ENCODE measurements at places on chromosomes 4 and X. TPM values are rescaled to one million over a fixed set of nuclear protein-coding genes. Genes with fewer than 3 reads are reported as not detected.

SPANXN3 gene
- not detected for total RNA-seq

GRCh38 chr4:55218041-55218440 lies 92.6 kb upstream of the KDR start:
- no peak for DNase-seq

- no peak for DNase-seq
These were observed 42.1 kb downstream of the HMX1 start for GRCh38 chr4:8829584-8829983.

DNA sequence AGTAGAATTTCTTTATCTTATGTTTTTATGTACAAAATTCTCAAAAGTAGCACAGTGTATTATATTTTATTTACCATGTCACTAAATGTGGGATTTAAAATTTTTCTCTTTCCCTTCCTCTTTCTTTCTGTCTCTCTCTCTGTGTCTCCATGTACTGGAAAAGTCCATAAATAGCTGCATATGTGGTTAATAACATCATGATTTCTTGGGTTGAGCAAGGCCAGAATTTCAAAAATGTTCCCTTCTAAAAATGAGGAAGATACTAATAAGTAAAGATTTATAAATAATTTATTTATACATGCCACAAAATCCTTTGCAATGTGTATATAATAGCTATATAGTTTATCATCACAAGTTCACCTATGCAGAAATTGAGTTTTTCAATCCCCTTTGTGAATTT lies 29.1 kb upstream of the DKK2 start:
- DNase-seq: no peak

DNA sequence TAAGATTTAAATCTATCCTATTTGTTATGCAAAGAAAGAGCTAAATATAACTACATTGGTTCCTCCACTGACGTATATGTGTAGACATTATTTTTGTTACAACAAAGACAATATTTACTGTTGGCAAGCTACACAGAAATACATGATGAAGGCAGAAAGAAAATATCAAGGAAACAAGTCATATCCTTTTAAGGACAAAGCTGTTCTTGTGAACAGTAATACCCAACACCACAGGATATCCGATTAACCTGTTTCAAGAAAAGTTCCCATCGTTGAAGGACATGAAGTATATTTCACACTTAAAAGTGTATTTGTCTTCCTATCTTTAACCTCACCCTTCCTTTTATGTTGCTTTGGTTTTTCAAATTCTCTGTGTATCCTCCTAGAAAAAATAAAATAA lies 235.8 kb upstream of the AADAT start:
- DNase-seq: no peak

- no peak for DNase-seq
These were observed 22.2 kb downstream of the CYBB start for GRCh38 chrX:37802028-37802427.

DNA sequence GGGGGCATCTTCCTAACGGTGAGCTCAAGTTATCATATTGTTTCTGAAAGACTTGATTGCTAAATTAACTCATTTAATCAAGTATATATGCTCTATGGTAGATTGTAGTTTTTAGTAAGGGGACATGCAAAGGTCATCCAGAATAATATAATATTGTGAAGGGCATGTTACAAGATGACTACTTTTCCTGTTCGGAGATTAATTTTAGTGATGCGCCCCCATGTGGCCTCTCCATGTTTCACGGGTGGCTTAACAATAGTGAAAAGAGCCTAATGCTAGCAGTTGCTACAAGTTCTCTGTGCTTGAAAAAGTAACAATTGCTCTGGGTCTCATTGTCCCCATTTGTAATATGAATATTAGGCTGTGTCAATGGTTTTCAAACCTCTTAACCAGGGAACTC lies 12.2 kb downstream of the SMPX start:
- DNase-seq: no peak

GRCh38 chr4:137509855-137510282 lies 22.4 kb downstream of the PCDH18 start:
- no peak for DNase-seq

DNA sequence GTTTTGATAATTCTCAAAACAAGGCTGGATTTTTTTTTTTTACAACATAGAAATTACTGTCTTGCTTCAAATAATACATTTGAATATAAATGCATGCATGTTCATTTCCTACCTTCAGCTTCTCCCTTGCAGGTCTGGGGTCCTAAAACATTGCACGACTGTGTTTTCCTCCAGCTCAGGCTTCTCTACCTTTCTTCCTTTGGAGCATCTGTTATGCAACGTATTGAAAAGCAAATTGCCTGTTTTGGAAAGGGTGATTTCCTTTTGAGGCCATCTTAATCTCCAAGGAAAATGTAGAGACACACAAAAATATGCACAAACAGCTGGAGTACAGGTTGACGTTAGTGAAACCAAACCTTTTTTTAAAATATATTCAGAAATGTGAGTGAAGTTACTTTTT lies 115.6 kb upstream of the TLL1 start:
- no peak for DNase-seq

DNA sequence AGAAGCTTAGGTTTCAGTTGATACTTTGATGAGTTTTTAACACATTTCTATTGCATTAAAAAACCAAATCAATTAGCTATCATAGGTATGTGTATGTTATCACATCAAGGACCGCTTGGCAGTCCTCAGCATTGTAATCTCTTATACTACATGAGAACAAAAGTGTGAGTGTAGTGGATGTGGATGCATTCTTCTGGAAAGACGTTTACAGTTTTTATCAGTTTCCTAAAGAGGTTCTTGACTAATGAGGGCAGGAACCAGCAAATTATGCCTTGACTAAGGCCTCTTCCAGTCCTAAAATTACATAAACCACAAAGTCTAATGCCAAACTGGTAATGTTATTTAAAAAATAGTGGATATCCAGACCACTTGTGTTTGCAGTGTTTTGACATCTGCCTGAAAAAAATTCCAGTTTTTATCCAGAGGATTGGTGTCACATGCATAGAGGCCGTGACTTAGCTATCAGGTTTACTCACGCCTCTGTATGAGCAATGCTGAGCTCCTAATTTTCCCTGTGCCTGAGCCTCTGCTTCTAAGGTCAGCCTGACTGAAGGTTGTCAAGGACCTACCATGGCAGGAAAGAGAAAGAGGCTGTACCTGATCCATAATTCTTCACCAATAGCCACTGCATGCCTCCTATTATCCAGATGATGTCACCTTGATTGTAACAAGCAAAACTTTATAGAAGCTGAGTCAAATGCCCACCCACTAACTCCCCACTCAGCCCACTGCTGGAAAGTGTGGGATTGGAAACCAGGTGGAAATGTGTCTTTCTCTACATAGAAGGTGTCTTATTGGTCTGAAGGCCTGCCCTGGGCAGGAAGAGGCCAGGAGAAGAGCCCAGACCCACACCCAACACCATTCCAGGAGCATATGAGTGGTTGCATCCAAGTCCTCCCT lies 68.7 kb downstream of the ENPP6 start:
- no peak for DNase-seq

DNA sequence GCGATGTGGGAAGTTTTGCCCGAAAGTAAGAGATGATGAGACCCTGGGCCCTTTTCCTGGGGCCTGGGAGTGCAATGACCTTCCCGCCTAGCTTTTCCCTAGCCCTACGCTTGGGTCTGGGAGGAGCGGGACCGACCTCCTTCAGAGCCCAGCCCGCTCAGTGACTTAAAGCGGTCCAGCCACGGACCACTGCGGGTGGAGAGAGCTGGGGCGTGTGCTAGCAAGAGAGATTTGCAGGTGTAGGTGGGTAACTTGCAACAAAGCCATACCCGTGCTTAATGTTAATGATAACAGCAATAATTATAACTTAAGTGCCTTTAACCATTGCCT lies 503 bp upstream of the PDE5A start:
- no peak for DNase-seq

DNA sequence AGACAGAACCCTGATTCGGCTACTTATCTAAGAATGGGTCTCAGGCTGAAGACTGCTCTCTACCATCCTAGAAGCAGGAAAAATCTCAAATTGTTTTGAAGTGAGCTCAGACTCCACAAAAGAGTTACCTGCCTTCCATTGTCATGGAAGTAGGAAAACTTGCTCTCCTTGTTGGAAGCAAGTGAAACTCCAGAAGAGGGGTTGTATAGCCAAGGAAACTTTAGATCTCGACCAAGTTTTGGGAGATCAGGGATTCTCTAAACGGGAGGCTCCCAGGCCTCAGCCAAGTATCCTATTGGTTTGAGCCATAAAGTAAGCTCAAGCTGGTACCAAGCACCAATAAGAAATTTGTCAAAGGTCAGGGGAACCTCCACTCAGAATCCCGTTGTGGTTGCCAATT lies 9.2 kb upstream of the FHDC1 start:
- DNase-seq: no peak

GRCh38 chr4:168618577-168619265 lies 121.9 kb downstream of the PALLD start:
- no peak for DNase-seq

PF4V1 gene
- total RNA-seq: not detected

GRCh38 chr4:55618546-55619143 lies 17.5 kb downstream of the NMU start:
- no peak for DNase-seq

ATP6AP2 gene
- 96.6 TPM for total RNA-seq

GK gene
- total RNA-seq: 13.8 TPM

GRCh38 chrX:3293251-3293650 lies 53.2 kb downstream of the MXRA5 start:
- DNase-seq: no peak

FGF16 gene
- not detected for total RNA-seq

GDI1 gene
- total RNA-seq: 143 TPM

GRCh38 chr4:162891788-162892707 lies 274.6 kb downstream of the NAF1 start:
- DNase-seq: no peak

GRCh38 chr4:25112366-25112994 lies 47.8 kb downstream of the SEPSECS start:
- DNase-seq: no peak

DNA sequence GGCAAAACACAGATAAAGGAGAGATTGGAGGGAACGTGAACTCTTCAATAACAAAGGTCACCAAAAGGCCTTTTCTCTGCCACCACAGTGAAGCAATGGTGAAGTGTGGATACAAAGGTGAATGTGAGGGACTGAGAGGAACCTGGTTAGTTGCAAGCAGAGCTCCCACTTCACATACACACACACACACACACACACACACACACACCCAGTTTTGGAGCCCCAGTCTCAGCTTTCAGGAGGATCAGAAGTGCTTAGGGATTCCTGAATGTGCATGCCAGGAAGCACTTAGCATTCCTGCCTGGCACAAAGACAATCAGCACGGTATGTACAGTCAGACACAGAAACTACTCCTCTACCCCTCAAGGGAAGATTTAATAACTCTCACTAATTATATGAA lies 71.5 kb downstream of the ARHGEF9 start:
- DNase-seq: no peak

DNA sequence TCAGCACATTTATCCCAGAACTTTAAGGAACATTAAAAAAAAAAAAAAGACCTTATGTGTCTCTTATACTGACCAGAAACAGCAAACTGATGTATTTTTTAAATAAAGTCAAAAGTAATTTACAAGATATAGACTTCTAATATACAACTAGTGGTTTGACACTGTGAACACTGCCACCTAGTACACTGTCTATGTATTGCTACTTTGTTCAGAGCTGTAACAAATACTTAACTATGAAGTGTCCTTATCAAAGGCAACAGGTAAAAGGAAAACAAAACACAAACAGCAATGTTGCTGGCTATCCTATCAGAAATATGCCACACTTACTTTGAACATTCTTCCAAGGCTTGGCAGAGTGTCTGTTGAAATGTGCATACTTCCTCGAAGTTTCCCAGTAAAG lies 60.4 kb downstream of the CD40LG start:
- DNase-seq: no peak

TMSB15C gene
- 38.4 TPM for total RNA-seq

GRCh38 chr4:104334410-104334809 lies 160.3 kb downstream of the CXXC4 start:
- no peak for DNase-seq

DNA sequence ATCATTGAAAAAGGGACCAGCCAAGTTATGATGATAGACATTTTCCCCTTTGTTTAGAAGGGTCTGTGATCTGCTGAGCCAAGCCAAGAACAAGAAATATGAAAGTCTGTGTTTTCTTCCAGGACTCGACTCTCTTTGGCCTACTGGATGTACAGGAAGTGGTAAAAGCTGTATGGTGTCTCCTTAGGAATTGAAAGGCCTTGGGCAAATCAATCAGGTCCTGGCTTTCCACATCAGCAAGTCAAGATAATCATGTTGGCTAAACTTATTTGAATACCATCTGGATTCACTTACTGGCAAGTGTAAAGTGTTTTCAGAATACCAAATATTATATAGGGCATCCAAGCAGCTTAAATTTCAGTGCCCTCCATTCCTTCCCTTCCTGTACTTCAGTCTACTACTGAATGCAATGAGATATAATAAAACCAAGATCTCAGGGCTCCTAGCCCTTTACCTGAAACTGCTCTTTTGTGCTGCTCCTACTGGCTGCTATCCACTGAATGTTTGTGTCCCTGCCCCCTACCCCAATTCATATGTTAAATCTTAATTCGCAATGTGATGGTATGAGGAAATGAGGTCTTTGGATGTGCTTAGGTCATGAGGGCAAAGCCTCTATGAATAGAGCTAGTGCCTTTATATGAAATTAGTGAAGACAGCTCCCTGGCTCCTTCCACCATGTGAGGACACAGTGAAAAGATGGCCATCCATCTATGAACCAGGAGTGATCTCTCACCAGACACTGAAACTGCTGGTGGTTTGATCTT lies 578.0 kb downstream of the SPRY1 start:
- no peak for DNase-seq

DNA sequence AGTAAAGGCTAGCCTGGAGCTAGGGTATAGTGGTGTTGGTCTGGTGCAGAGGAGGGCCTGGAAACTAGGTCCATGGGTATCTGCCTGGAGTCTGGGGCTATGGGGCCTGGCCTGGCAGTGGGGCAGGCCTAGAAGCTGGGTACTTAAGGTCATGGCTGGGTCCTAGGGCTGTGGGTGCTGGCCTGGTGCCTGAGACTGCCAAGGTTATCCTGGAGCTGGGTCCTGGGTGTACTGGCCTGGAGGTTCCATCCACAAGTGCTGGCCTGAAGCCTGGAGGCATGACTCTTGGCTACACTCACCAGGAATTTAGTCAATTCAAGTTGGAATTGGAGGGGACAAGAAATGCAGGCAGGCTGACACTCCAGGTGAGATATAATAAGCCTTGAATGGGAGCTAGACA lies 108.4 kb upstream of the ZCCHC13 start:
- no peak for DNase-seq

- no peak for DNase-seq
These were observed 230.3 kb upstream of the NEIL3 start for GRCh38 chr4:177079327-177079726.

GRCh38 chr4:6984612-6985425 lies 58.4 kb upstream of the TADA2B start:
- no peak for DNase-seq

- DNase-seq: no peak
These were observed 86.5 kb upstream of the LEF1 start for GRCh38 chr4:108255203-108255747.

CTAG2 gene
- total RNA-seq: not detected

VEGFC gene
- total RNA-seq: 3.0 TPM
